NCI-H1105 (cell line): ENCODE measurements at places on chromosomes 11 and 22.

DNA sequence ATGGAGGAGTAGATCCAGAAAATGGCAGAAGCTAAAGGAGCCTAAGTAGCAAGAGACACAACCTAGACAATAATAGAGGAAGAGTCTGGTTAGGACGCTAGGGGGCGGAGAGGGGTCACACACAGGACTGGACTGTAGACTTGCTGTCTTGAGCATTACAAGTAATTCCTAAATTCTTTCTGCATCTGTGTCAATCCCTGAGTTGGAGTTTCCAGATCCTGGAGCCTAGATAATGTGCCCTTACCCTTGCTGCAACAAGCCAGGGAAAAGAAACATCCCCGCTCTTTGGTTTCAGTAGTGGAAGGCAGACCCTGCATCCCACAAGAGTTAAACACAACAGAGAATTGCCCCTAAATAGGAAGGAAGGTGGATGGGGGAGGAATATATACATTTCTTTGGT lies 14.9 kb upstream of the CCDC73 start:
- DNase-seq: peak; percentile 47

GRCh38 chr11:102724904-102725500 lies at the start of gene MMP8:
MMP8 (minus strand) TSS chr11:102724954; CDS start chr11:102724855, 99 bp downstream.
- DNase-seq: no peak

- no peak for DNase-seq
Observed at GRCh38 chr11:43933608-43934551, 8.6 kb upstream of the C11orf96 start.

GRCh38 chr11:96622026-96622634 lies 232.3 kb downstream of the JRKL start:
- no peak for DNase-seq

DNA sequence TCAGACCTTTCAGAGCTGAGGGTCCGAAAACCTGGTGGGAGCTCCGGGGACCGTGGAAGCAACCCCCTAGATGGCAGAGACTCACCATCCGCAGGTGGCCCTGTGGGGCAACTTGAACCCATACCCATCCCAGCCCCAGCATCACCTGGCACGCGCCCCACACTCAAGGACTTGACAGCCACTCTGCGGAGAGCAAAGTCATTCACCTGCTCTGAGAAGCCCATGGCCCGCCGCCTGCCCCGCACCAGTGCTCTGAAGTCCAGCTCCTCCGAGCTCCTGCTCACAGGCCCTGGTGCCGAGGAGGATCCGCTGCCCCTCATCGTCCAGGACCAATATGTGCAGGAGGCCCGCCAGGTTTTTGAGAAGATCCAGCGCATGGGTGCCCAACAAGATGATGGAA lies 2.0 kb downstream of the ARHGEF17 start:
- no peak for DNase-seq

GRCh38 chr22:32584650-32585049 lies 110.0 kb downstream of the FBXO7 start:
- DNase-seq: no peak

GRCh38 chr22:49367041-49367697 lies 460.5 kb downstream of the BRD1 start:
- no peak for DNase-seq

GRCh38 chr11:48013269-48013901 lies 33.0 kb downstream of the PTPRJ start:
- DNase-seq: no peak

DNA sequence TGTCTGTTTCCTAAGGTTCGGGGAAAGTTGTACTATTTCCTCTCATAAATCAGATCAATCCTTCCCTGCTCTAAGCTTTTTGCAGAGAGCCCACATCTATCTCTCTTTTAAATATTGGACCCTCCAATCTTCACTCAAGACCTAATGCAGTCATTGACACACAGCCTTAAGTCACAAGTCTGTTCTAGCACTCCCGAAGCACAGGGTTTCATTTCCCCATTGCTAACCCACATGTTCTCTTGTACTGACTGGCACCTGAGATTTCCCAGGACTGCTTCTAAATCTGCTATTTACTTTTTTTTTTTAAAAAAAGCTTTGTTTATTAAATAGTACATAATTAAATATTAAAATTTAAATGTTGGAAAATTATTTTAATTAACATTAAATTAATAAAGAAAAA lies 674.7 kb downstream of the TBC1D22A start:
- DNase-seq: no peak

DNA sequence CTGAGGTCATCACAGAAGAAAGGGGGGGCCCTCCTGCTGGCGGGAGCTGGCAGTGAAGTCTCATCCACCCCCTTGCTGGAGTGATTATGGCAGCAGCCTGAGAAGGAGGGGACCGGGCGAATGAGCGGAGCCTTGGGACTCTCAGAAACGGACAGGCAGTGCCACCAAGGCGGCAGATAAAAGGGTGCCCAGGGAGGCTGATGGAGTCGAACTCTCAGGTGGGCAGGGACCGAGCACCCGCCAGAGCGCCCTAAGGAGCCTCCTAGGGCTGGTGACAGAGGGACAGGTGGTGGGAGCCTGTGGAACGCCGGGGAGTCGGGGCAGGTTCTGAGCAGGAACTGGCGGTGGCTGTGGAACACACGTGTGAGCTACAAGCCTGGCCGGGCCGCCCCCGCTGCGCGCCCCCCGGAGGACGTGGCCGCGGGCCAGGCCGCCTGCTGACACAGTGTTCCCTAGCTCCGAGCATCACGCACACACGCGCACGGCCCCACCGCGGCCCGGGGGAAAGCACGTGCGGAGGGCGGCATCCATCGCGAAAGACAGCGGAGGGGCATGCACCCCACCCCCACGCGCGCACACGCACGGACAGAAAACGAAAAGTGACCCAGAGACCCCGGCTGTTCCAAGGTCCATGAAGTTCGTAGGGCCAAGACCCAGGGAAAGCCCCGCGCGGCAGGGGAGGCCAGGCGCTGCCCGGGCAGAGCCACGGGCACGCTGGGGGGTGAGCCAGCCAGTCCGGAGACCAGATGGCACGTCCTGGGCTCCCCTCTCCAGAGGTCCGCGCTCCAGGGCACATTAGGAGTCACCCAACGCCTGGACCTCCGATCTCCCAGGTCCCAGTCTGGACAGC lies 1.0 kb downstream of the VWCE start:
- peak; percentile 20 for DNase-seq

DNA sequence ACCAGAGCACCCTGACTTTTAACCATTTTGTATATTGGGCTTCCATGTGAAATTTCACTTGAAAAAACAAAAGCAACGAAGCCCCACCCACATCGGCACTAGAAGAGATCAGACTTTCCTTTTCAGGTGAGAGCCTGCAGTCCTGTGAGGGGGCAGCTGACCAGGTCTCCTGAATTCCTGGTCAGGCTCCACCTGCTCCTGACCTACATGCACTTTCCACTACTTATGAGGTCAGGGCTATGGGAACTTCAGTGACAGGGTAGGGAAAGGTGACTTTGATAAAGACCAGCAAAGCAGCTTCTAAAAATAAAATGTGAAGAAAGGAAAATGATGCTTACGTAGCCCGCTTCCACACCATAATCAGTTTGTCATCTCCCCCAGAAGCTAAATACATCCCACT lies 24.7 kb downstream of the HIRA start:
- DNase-seq: no peak

DNA sequence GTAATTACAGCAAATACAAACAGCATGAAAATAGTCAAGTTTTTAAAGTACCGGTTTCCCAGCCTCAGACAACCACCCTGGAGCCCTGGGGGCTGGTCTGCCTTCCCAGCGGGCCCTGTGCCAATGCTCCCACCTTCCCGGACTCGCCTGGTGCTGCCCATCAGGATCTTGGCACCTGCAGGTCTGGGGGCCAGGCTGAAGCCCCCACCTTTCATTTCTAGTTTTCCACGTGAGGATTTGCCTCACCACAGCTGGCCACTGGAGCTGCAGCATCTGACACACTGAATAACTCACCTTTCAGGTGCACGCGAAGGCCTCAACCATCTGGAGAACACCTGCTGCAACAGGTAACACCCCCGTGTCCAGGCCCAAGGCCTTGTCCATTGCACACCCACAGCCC lies 108.7 kb upstream of the THY1 start:
- no peak for DNase-seq

DNA sequence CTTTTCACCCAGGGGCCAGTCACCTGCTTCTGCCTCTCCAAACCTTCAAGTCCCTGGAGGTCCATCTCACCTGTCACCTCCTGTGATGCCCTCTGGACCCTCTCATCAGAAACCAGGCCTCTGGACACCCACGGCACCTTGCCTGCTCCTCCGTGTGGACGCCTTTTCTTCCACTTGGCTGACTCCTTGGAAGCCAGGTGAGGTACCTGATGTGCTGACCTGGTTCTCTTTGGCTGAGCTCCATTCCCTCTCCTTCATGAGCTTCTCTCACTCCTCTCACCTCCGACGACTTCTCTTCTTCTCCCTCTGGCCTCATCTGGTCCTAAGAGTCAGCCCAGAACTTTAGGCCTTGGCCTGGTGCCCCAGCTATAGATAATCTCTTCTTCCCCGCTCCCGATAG lies 99.3 kb downstream of the CEP164 start:
- no peak for DNase-seq

DNA sequence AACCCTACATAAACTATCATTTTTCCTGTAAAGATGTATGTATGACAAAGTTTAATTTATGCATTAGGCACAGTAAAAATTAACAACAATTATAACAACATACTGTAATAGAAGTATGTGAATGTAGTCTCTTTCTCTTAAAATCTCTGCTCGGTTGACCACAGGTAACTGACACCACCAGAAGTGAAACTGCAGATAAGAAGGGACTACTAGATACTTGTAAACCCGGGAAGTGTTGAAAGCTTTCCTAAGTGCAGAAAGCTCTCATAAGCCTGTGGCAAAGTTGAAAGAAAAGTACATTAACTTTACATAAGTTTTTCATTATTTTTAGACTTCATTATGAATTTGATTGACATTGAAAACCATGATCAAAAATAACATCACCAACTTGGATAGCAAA lies 1173.3 kb downstream of the LRRC4C start:
- no peak for DNase-seq

GRCh38 chr11:78418584-78419211 lies 1.1 kb upstream of the GAB2 start:
- no peak for DNase-seq

DNA sequence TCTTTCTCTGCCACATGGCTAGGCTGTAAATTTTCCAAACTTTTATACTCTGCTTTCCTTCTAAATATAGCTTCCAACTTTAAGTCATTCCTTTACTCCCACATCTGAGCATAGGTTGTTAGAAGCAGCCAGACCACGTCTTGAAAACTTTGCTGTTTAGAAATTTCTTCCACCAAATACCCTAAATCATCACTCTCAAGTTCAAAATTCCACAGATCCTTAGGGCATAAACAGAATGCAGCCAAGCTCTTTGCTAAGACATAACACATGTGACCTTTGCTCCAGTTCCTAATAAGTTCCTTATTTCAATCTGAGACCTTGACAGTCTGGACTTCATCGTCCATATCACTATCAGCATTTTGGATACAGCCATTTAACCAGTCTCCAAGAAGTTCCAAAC lies 749.9 kb downstream of the METTL15 start:
- DNase-seq: no peak

- no peak for DNase-seq
Observed at GRCh38 chr22:43658823-43659222, 153.3 kb downstream of the EFCAB6 start.
